ENCODE measurements at places on chromosomes 6 and 20. TPM values are rescaled to one million over a fixed set of nuclear protein-coding genes. Genes with fewer than 3 reads are reported as not detected.

PRND gene
- total RNA-seq = not detected

CD93 gene
- total RNA-seq = 25.1 TPM

KIF6 gene
- not detected for total RNA-seq

MACROD2 gene
- 16.2 TPM for total RNA-seq

ME1 gene
- 26.9 TPM for total RNA-seq

MCHR2 gene
- not detected for total RNA-seq

PPP1R16B gene
- 5.2 TPM for total RNA-seq

IP6K3 gene
- 0.51 TPM for total RNA-seq

MRAP2 gene
- total RNA-seq = 1.6 TPM

RUNX2 gene
- total RNA-seq = 5.9 TPM

IRF4 gene
- 20.5 TPM for total RNA-seq

GRCh38 chr6:152771061-152771687 lies 20.6 kb downstream of the VIP start:
- no peak overlapping the region for H3K27ac ChIP-seq
- no peak overlapping the region for H3K4me3 ChIP-seq
- DNase-seq = no peak
- no peaks in the 10 kb centered on the region for H3K4me1 ChIP-seq

GRCh38 chr6:75211920-75212590 lies 6.2 kb upstream of the COL12A1 start:
- peaks cover 23% of the 10 kb centered on the region for H3K4me1 ChIP-seq
- H3K27me3 ChIP-seq = peaks cover 9% of the 10 kb centered on the region
- H3K27ac ChIP-seq = no peak overlapping the region

DNA sequence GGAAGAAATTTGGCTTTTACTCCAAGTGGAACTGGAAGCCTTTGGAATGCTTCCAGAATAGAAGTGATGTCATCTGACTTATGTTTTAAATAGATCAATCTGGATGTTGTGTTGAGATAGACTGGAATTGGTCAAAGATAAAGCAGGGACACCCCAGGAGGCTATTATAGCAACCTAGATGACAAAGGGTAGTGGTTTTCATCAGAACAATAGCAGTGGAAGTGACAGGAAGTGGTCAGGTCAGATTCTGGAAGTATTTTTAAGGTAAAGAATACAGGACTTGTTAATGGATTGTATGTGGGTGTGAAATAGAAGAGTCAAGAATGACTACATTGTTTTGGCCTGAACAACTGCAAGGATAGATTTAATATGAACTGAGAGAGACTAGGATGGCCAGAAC lies 191.4 kb downstream of the ADGRB3 start:
- H3K27ac ChIP-seq = no peak overlapping the region
- DNase-seq = no peak
- no peaks in the 10 kb centered on the region for H3K27me3 ChIP-seq
- no peaks in the 10 kb centered on the region for H3K4me1 ChIP-seq
- no peak overlapping the region for H3K4me3 ChIP-seq
- no peaks in the 10 kb centered on the region for H3K36me3 ChIP-seq

- no peaks in the 10 kb centered on the region for H3K27me3 ChIP-seq
- no peak for DNase-seq
- H3K4me3 ChIP-seq = no peak overlapping the region
- H3K4me1 ChIP-seq = peaks cover 8% of the 10 kb centered on the region
- no peak overlapping the region for H3K27ac ChIP-seq
- H3K36me3 ChIP-seq = no peaks in the 10 kb centered on the region
Measured at GRCh38 chr6:3873051-3873450, 23.9 kb downstream of the FAM50B start.

DNA sequence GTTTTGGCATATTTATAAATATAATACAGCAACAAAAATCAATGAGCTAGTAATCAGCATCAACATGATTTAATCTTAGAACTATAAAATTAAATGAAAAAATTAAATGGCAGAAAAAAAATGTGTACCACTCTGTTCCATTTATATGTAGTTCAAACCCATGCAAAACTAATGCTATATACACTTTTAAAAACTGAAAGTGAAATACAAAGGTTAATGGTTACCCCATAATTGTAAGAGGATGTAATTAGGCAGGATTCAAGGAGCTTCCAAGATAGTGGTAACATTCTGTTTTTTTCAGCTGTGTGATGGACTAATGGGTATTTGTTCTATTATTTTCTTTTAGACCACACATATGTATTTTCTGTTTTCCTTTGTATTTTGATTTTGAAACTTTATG lies 492.1 kb downstream of the UTRN start:
- H3K4me1 ChIP-seq = no peaks in the 10 kb centered on the region
- H3K27me3 ChIP-seq = no peaks in the 10 kb centered on the region
- DNase-seq = no peak
- H3K27ac ChIP-seq = no peak overlapping the region
- no peak overlapping the region for H3K4me3 ChIP-seq

- H3K27ac ChIP-seq = no peak overlapping the region
- H3K4me3 ChIP-seq = no peak overlapping the region
- no peaks in the 10 kb centered on the region for H3K4me1 ChIP-seq
- DNase-seq = no peak
- H3K36me3 ChIP-seq = peaks cover 75% of the 10 kb centered on the region
Measured at GRCh38 chr6:144488590-144488989, 203.5 kb downstream of the UTRN start.

- no peak for DNase-seq
- no peak overlapping the region for H3K4me3 ChIP-seq
- no peaks in the 10 kb centered on the region for H3K36me3 ChIP-seq
Measured at GRCh38 chr20:11544029-11544678, 373.5 kb upstream of the BTBD3 start.

DNA sequence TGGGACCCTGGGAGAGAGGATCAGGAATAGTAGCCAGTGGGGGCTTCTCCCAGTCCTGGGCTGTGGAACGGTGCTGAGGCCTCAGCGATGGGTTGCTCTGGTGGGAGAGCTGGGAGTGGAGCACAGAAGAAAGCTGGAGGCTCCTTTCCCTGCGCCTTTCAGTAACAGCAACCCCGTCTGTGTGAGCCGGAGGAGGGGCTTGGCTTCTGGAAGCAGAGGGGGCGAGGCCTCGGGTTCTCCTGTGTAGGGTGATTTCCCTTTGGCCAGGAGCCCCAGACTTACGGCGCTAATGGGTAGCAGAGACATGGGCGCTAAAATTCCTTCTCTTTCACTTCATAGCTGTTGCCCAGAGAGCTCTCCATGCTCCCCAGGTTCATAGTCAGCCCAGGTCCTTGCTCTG lies 55.0 kb downstream of the DAAM2 start:
- peak overlapping the region; percentile 21 for H3K27ac ChIP-seq
- no peaks in the 10 kb centered on the region for H3K27me3 ChIP-seq
- DNase-seq = no peak
- no peaks in the 10 kb centered on the region for H3K4me1 ChIP-seq
- no peaks in the 10 kb centered on the region for H3K36me3 ChIP-seq

GRCh38 chr6:10908228-10908627 lies 21.4 kb downstream of the SYCP2L start:
- no peaks in the 10 kb centered on the region for H3K36me3 ChIP-seq
- H3K27ac ChIP-seq = no peak overlapping the region
- no peak overlapping the region for H3K4me3 ChIP-seq
- DNase-seq = no peak
- no peaks in the 10 kb centered on the region for H3K4me1 ChIP-seq

DNA sequence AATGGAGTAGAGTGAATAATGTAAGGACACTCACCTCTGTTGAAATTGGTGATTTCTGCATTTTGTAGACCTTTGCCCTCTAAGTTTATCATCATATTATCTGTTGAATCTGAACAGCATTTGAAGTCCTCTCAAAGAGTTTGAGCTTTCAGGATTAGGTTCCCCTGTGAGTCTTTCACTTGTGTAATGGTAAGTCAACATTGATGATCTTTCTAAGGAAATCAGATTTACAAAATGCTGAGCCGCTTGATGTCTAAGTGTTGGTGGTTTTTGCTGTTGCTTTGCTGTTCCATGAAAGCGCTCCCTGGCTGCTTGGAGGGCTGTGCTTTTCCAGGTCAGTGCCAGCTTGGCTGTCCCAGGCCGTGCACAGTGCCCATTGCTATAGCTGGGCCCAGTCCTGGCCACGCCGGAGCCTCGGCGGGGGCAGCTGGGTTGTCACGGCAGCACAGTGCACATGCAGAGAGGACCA lies 33.8 kb upstream of the KIF25 start:
- DNase-seq = no peak
- H3K36me3 ChIP-seq = peaks cover 64% of the 10 kb centered on the region
- no peak overlapping the region for H3K27ac ChIP-seq
- no peaks in the 10 kb centered on the region for H3K4me1 ChIP-seq

GRCh38 chr20:30593572-30593971 lies 663.9 kb upstream of the DEFB115 start:
- H3K27ac ChIP-seq = no peak overlapping the region
- H3K4me1 ChIP-seq = no peaks in the 10 kb centered on the region
- no peaks in the 10 kb centered on the region for H3K36me3 ChIP-seq
- no peak for DNase-seq
- no peak overlapping the region for H3K4me3 ChIP-seq

- DNase-seq = no peak
- no peaks in the 10 kb centered on the region for H3K36me3 ChIP-seq
- no peak overlapping the region for H3K27ac ChIP-seq
- no peaks in the 10 kb centered on the region for H3K27me3 ChIP-seq
Measured at GRCh38 chr20:3738111-3739053, 5.9 kb downstream of the HSPA12B start.

DNA sequence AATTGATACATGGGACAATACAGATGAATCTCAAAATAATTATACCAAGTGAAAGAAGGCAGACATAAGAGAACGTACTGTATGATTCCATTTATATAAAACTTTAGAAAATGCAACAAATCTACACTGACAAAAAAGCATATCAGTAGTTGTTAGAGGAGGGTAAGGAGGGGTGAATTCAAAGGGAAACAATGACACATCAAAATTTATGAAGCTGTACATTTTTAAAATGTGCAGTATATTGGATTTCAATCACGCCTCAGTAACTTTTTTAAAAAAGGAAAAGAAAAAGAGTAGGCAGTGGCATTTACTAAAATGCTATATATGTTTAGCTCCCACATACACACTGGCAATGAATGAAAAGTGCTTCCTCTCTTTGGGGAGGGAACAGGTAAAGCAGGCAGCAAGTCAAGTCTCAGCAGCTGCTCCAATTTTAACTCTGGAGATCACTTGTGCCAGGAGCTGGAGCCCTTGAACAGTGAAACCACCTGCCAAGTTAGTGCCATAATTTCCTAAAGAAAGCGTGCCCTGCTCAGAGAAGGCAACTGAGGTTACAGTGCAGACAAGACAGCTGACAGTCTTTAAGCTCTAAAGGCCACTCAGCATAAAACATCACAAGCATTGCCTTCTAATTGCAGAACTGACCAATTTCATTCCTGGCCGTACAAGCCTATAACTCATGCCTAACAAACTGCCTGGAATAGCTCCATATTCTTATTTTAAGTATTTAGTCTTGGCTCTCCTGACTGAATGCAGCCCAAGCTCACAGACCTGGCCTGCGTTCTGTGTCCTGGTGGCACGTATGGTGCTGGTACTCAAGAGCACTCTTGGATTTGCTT lies 10.9 kb downstream of the FKBP1A start:
- no peak for DNase-seq
- H3K27ac ChIP-seq = no peak overlapping the region
- no peaks in the 10 kb centered on the region for H3K27me3 ChIP-seq
- H3K36me3 ChIP-seq = no peaks in the 10 kb centered on the region

DNA sequence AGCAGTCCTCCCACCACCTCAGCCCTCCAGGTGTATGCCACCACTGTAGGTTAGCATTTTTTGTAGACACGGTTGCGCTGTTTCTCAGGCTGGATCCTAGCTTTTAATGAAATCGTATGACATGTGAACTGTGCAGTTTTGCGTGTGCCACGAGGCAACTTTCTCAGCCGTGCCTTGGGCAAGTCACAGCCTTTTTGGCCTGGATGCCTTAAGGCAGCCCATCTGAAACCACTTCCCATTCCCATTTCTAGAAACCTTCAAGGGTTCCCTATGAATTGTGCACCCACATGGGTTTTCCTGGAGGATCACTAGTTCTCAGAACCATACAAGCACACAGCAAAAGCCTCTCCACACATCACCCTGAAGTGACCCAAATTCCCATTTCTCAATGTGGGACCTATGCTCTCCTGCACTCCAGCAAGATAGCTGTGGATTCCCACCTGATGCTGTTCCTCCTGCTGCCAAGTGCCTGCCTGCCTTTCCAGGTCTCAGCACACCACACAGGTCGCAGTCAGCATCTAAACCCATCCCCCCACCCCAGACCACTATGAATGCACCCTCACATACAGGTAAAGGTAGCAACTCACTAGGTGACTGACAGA lies 28.9 kb downstream of the SNX5 start:
- no peak overlapping the region for H3K4me3 ChIP-seq
- peaks cover 30% of the 10 kb centered on the region for H3K4me1 ChIP-seq
- no peaks in the 10 kb centered on the region for H3K27me3 ChIP-seq

- H3K36me3 ChIP-seq = no peaks in the 10 kb centered on the region
- DNase-seq = no peak
- no peak overlapping the region for H3K4me3 ChIP-seq
- no peaks in the 10 kb centered on the region for H3K27me3 ChIP-seq
Measured at GRCh38 chr6:131555992-131556391, 17.0 kb upstream of the ARG1 start.

- no peaks in the 10 kb centered on the region for H3K36me3 ChIP-seq
- DNase-seq = no peak
- no peaks in the 10 kb centered on the region for H3K27me3 ChIP-seq
- no peak overlapping the region for H3K4me3 ChIP-seq
- no peaks in the 10 kb centered on the region for H3K4me1 ChIP-seq
- no peak overlapping the region for H3K27ac ChIP-seq
Measured at GRCh38 chr6:81624453-81624852, 128.0 kb downstream of the TENT5A start.

DNA sequence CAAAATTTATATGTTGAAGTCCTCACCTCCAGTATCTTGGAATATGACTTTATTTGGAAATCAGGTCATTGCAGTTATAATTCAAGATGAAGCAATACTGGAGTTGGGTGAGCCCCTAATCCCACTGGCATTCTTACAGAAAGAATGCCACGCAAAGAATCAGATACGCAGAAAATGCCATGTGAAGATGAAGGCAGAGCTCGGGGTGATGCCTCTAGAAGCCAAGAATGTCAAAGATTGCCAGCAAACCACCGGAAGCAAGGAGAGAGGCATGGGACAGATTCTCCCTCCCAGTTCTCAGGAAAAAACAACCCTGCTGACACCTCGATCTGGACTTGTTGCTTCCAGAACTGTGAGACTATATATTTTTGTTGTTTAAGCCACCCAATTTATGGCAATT lies 273.4 kb upstream of the CITED2 start:
- H3K27me3 ChIP-seq = no peaks in the 10 kb centered on the region
- no peaks in the 10 kb centered on the region for H3K4me1 ChIP-seq
- no peak for DNase-seq
- no peaks in the 10 kb centered on the region for H3K36me3 ChIP-seq
- H3K27ac ChIP-seq = no peak overlapping the region
- no peak overlapping the region for H3K4me3 ChIP-seq

DNA sequence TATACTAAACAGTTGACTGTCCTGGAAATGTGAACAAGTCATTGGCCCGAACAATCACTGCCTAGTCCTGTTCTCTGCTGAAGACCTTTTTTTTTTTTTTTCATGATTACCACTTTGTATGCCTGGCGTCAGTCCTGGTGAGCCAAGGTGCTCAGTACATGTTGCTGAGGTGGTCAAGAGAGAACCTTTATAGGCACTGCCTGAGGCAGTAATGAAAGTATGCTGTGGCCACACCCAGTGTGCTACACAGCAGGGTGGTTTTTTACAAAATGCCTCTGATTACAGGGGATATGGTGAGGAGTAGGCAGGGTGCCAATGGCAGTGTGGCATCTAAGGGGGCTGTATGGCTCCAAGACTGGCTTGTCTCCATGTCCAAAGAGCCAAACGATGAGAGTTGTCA lies 135.1 kb upstream of the ENPP5 start:
- no peak overlapping the region for H3K4me3 ChIP-seq
- no peak overlapping the region for H3K27ac ChIP-seq
- H3K36me3 ChIP-seq = no peaks in the 10 kb centered on the region
- H3K4me1 ChIP-seq = no peaks in the 10 kb centered on the region
- no peaks in the 10 kb centered on the region for H3K27me3 ChIP-seq
